ENCODE measurements at places on chromosomes 2 and 18. TPM values are rescaled to one million over a fixed set of nuclear protein-coding genes. Genes with fewer than 3 reads are reported as not detected.

NTSR2 gene
- polyA plus RNA-seq: 0.54 TPM

MOGAT1 gene
- polyA plus RNA-seq: 0.30 TPM

CFC1 gene
- 0.80 TPM for polyA plus RNA-seq

AQP4 gene
- polyA plus RNA-seq: 0.52 TPM

NFATC1 gene
- polyA plus RNA-seq: 21.7 TPM
